ENCODE measurements at places on chromosomes 5 and 9.

DNA sequence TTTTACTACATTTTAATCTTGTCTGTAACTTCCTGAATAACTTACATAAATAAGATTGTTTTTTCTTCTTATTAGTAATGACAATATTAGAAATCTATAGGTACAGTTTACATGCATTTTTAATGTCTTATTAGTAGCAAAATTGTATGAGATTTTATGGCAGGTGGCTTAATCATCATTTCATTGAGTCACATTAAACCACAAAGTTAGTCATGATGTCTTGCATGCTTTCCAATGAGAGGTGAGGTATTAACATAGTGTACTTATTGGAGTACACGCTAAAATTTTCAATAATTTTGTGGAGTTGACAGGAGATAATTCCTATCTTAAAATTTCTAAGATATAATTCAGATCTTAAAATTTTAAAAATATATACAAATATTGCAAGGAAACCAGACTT lies 989.6 kb upstream of the ARRDC3 start:
- no peak for DNase-seq

DNA sequence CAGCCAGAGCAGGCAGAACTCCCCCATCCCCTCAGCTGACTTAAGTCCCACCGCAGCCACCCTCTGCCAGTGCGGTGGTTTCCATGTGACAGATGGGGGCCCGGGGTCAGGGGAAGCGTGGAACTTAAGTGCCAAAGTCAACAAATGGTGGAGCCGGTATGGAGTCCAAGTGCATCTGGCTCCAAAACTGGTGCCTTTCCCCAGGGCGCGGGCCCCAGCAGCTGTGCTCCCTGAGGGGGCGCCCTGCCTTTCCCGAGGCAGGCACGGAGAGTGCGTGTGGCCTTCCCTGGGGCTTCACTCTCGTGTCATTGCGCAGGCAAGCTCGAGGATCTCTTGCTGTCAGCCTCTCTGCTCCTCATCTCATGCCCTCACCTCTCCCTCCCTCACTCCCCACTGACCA lies 33.8 kb downstream of the SLC46A2 start:
- DNase-seq = no peak

- DNase-seq = no peak
Observed at GRCh38 chr5:9514968-9515367, 30.9 kb downstream of the SEMA5A start.

DNA sequence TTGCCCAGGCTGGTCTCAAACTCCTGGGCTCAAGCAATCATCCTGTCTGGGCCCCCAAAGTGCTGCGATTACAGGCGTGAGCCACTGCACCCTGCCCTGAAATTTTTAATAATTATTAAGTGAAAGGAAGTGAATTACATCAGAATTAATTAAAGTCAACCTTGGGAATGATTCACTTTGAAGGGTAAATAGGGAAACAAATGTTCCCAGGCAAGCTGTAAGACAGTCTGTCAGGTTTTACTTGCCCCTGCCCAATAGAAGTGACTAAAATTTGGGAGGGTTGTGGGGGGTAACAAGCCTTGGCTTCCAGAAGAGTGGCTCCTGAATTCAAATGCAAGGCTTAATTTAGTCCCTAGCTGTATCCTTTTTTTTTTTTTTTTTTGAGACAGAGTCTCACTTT lies 1.3 kb upstream of the LIX1 start:
- no peak for DNase-seq

GRCh38 chr5:157473383-157474320 lies 13.6 kb downstream of the NIPAL4 start:
- no peak for DNase-seq

- no peak for DNase-seq
Observed at GRCh38 chr5:32551865-32552264, 33.5 kb upstream of the SUB1 start.

GRCh38 chr9:30732060-30732459 lies 1652.4 kb upstream of the ACO1 start:
- peak; percentile 79 for DNase-seq

GRCh38 chr9:13461414-13461991 lies 182.0 kb upstream of the MPDZ start:
- DNase-seq = no peak

GRCh38 chr9:70480405-70480980 lies 66.0 kb upstream of the KLF9 start:
- peak; percentile 92 for DNase-seq

DNA sequence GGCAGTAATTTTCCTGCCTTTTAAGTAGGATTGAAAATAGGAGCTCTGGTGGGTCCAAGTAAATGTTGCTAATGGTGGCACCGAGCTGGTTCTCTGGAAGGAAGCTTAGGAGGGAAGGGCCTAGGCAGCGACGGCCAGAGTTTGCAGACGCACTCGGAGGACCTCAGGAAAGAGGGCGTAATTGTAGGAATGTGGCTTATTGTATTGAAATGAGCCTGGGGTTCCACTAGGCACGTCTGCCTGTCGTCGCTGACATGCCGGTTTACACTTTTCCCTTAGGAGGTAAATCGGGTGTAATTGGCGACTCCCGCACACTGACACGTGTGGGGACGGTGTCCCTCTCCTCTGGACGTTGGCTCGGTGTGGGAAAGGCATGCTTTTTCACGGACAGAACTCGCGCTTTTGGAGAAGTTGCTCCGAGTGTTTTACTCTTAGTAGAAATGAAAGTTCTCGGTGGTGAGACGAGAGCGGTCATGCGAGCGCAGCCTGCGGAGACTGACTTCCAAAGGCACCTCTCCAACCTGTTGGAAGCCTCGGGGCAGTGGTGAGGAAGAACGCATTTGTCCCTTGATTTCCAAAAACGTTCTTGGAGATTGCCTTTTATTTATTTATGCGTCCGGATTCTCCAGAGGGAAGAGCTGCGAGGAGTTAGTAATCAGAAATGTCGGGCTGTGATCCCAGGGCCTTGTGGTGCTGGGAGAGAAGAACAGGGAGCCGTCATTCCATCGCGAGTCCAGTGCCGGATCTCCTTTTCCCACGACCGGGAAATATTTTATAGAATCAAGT lies 1.3 kb downstream of the NR4A3 start:
- DNase-seq = no peak

- DNase-seq = no peak
Observed at GRCh38 chr5:110956280-110956912, 115.1 kb upstream of the TSLP start.

GRCh38 chr5:118791926-118792734 lies 196.2 kb downstream of the DTWD2 start:
- DNase-seq = no peak

DNA sequence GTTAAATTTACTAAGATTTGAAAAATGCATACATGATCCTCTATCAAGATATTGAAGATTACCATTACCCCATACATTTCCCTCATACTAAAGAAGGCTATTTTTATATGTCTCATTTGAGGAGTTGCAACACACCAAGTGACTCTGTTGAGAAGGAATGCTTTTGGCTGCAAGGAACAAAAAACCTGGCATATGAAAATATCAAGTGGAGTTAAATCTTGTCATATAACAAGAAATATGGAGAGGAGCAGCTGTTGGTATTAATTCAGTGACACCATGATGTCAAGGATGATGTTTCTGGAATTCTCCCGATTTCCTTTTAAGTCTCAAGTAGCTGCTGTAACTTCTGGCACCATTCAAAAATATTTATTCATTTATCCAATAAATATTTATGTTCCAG lies 193.8 kb downstream of the CSNK1G3 start:
- DNase-seq = no peak

- no peak for DNase-seq
Observed at GRCh38 chr9:100589582-100589981, 11.7 kb downstream of the CAVIN4 start.

- DNase-seq = no peak
Observed at GRCh38 chr5:126403876-126404275, 19.3 kb upstream of the GRAMD2B start.

DNA sequence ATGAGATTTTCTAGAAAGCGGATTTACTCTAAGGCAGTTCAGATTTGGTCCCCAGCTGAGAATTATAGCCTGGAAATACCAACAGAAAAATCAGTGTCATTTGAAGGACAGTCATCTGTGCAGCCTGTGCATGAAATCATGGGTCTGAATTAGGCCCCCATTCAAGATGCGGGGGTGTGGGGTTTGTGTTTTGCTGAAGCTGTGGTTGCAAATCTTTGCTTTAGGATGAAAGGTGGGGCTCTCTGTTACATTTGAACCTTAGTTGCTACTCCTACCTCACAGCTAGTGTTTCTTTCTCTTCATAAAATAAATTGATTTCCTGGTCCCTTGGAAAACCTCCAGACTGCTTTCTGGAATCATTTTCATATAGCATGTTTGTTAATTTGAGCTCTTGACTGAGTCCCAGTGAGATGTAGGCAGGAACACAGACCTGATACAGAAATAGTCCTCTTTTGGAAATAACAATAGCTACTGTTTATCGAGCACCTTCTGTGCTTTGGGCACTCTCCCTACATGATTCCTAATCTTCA lies 4.8 kb upstream of the ABL1 start:
- DNase-seq = no peak

GRCh38 chr5:170493028-170493820 lies 10.6 kb upstream of the KCNIP1 start:
- no peak for DNase-seq

DNA sequence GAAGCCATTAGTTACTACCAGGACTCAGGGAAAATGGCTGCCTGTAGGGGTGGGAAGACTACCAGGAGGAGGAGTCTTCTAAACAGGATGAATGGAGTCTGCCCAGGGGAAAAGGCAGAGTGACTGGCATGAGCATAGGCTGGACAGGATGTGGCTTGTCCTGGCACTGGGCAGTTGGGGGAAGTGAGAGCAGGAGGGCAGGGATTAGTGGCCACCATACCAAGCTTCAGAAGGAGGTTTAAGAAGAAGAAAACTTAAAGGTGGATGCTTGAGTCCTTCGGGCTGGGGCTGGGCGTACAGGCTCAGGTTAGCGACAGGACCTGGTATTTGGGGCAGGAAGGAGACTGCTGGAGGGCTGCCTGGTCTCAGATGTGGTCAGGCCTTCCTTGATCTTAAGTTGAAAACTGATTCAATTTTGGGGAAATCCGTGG lies 5.0 kb upstream of the NSD1 start:
- DNase-seq = peak; percentile 69

DNA sequence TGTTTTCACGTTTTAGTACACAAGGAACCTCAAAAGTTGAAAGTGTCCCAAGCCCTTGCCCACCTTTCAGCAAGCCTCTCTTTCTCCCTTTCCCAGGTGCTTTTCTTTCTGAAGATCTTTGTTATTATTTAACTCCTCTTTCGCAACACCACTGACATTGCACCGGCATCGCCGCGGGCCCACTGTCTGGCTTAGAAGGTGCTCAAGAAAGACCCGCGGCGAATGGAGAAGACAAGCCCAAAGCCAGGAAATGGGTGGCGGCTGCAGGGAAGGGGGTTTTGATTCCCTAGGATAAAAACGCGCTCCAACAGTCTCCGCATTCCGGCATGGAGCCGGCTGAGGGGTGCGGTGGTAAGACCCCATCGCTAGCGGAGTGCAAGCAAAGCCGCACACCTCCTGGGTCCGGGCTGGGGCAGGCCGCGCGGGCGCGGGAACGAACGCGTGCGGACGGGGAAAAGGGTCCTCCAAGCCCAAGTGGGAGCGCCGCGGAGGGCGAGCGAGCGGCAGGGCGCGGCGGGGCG lies 404 bp upstream of the AFAP1L1 start:
- DNase-seq = no peak

- no peak for DNase-seq
Observed at GRCh38 chr9:34578241-34579103, 11.1 kb downstream of the CNTFR start.

GRCh38 chr5:134100283-134101091 lies 14.0 kb upstream of the TCF7 start:
- no peak for DNase-seq

DNA sequence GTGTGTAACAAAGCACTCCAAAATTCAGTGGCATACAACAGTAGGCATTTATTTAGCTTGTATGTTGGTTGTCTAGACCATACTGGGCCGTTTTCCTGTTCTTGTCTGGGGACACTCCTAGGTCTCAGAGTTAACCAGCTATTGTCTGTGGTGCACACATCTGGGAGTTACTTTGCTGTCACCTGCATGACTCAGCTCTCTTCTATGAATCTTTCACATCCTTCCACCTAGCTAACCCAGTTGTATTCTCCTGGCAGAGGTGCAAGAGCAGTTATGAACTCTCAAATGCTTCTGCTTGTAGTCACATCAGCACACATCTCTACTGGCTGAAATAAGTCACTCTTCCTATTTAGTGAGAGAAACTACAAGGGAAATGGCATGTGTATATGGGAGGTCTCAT lies 138.1 kb downstream of the BAAT start:
- DNase-seq = no peak

GRCh38 chr5:14851050-14851419 lies 20.5 kb downstream of the ANKH start:
- DNase-seq = no peak

- DNase-seq = no peak
Observed at GRCh38 chr9:130857864-130858738, 23.0 kb downstream of the ABL1 start.

- no peak for DNase-seq
Observed at GRCh38 chr9:3628239-3628638, 102.4 kb upstream of the RFX3 start.

- no peak for DNase-seq
Observed at GRCh38 chr5:1390861-1391600, 46.1 kb upstream of the CLPTM1L start.

DNA sequence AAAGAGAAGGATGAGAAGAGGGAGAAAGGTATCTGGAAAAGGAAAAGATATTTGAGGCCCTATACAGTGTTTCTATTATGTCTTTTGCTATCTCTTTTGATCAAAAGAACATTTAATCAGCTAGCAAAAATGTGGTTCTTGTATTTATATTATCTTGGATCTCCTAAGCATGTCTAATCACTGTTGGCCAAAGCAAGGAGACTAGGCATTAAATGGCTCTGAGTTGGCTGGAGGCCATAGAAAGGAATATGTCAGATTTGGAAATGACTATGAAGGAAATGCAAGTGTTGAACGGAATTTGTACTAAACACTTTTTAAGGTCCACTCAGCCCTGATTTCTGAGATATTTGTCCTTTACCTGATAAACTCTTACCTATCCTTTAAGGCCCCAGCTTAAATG lies 22.4 kb upstream of the THG1L start:
- no peak for DNase-seq

- no peak for DNase-seq
Observed at GRCh38 chr9:6965566-6965965, 207.8 kb downstream of the KDM4C start.

- DNase-seq = no peak
Observed at GRCh38 chr5:175859916-175860315, 11.5 kb upstream of the CPLX2 start.

- DNase-seq = no peak
Observed at GRCh38 chr9:98855592-98855991, 48.1 kb downstream of the GALNT12 start.

GRCh38 chr9:112535811-112536210 lies 49.2 kb downstream of the KIAA1958 start:
- no peak for DNase-seq

All from mesenteric fat pad (tissue), 1 donor.